ENCODE measurements at places on chromosomes 4 and X.

DNA sequence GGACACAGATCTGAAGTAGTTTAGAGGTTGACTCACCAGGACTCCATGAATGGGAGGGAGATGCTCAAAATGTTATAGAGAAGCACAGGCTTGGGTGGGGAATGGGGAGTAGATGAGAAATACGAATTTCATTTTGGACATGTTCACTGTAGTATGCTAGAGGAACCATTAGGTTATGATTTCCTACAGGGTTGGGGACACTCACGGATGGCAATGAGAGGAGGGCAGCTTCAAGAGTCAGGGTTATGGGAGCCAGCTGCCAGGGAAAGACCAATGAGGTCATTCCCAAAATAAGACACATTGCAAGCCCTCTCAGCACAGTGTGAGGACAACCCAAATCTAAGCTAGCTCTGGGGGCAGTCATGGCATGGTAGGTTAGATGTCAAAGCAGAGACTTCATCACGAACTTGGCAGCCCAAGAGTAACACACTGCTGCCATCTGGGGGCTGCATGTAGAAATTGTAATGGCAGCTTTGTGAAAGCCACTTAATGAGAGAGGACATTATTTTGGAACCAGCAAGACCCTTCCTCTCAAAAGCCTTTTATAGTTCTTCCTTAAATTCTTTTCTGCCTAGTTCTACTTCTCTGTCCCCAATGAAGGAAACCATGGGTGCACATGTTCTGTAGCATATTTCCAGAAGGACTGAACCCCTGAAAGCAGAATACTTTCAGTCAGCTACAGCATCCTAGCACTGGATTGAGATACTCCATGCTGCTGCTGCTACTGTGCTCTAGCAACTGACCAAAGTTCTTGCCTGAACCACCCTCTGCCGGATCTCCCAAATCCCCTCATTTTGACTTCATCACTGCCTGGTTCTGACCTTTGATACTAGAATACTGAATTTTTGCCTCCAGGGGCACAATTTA is 16.2 kb upstream of the ZCCHC12 start:
- DNase-seq: peak; percentile 44

DNA sequence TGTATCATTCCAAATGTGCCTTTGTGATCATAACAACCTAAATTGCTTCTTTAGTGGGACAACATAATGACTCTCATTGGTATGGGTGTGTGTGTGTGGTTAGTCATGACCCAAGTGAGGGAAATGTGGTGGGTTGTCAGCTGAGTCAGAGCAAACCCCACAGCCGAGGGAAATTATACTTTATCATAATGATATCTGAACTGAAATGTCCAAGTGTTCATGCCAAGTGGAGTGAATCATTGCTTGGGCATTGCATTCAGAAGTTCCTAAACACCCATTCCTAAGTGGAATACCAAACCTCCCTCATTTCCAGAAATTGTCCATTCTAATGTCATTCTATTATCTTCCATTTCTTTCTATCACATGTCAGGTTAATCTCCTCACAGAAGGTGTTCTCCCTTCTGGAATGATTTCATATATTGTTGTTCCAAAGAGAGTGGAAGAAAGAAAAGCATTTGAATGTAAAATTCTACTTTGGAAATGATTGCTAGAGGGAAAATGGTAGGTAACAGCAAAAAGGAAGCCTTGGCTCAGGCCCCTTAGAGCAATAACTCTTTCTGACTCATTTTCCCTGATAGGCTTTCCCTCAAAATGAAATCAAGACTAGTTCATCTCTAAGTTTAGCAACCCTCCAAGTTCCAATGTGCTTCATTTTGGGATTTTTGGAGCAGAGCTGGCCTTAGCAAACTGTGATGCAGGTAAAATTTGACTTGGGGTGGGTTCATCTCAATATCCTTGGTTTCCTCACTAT is 230.7 kb upstream of the KCNIP4 start:
- no peak for DNase-seq

DNA sequence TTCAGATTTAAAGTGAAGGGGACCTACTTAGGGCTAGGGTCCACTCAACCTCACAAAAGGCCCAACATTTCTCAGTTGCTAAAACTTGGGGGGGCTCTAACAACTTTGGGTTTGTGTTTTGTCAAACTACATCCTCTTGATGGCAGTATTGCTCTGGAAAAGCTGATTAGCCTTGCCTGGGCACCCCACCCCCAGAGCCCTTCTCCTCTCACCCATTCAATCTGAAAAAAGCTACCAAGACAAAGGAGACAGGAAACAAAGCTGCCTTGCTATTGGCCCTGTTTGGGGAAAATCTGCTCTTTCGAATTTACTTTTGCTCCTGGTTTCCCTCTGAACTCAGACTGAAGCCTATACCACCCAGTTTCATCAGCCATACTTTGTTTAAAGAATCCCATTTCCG is 195.2 kb upstream of the STK26 start:
- DNase-seq: peak; percentile 77

GRCh38 chrX:46683048-46683447 is 75.9 kb downstream of the SLC9A7 start:
- DNase-seq: no peak

GRCh38 chr4:181105487-181105886 is 1137.7 kb upstream of the TENM3 start:
- DNase-seq: no peak

- DNase-seq: no peak
Measured at GRCh38 chr4:35993606-35994005, 250.7 kb downstream of the ARAP2 start.

DNA sequence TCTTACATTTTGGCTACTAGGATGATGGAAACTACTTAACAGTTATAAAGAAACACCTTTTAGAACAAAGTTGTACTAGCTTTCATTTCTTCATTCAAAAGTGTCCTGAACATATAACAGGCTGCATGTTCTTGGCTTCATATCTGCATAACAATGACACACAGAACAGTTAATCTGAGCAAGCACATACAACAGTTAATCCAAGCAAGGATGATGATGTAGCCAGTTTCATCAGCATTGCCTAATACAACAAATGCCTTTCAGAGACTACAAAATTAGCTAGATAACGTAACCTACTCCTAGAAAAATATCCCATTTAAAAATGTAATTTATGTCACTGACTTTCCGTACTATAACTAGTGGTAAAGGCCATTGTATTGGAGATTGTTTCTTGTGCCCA is 182.1 kb downstream of the SCFD2 start:
- DNase-seq: no peak

DNA sequence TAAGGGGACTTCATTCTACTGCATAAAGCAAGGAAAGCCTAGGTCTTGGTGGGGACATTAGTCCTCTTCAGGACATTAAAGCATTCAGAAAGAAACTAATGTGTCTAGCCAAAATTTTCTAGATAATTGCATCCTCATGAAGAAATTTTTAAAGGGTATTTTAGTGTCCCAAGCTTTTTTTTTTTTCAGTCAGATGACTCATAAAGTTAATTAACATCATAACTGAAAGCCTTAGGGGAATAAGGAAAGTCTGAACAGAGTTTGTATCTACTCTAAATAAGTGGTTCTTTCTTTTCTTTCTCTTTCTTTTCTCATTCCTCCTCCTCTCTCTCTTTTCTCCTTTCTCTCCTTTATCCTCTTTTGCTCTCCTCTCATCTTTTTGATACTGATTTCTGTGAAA is 202.4 kb downstream of the ADAMTS3 start:
- no peak for DNase-seq

- peak; percentile 61 for DNase-seq
Measured at GRCh38 chrX:45850197-45850774, 649.6 kb upstream of the DIPK2B start.

DNA sequence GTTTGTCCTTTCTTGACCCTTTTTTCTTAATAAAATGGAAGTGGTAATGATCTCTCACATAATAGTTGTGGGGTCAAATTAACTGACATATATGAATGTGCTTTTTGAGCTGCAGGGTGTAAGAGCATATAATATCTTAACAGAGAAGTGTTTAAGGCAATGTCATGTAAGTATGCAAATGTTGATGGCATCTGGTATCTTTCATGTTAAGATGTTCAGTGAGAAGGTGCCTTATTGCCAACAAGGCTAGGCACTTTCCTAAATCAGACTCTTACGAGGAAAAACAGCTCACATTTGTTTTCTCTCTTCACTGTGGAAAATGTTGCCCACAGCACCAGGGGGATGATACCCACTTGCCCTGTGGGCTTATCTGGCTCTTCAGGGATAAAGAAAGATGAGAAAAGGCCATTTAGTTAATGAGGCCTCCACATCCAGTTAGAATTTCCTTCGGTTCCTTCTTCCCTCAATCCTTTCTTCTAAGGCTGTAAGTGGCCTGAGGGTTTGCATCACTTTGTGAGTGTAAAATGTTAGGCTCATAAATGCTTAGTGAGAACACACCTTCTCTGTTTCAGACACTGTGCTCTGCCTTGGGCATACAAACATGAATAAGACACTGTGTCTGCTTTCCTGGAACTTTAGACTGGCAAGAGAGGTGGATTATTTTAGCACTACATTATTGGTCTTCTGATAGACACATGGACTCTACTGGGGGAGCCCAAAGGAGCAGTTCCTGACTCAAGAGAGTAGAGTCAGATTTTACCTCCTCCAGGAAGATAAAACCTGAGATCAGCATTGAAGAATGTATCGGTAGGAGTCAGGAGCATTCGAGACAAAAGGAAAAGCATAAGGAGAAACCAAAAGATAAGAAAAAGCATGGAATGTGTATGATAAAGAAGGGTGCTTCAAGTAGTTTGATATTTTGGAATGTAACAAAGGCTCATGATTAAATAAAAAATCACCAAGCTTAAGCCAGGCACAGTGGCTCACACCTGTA is 135.5 kb downstream of the SOWAHB start:
- no peak for DNase-seq

DNA sequence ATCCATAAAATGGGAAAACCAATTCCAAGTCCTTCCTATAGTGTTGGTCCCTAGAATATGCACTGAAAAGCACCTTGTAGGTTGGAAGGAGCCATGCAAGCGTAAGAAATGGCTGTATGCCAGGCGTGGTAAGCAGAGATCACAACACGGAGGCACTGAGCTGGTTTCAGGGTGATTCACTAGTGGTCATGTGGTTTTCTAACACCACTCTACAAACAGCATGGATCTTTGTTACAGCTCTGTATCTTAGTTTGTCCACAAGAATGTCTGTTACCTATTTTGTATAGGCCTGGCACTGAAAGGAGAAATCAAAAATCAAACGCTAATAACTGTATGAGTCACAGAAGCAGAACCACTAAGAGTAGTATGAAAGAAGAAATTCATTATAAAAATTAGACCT is 71.9 kb downstream of the MAGEB17 start:
- no peak for DNase-seq

- DNase-seq: peak; percentile 57
Measured at GRCh38 chr4:105709081-105709450, 482 bp downstream of the GSTCD start.

GRCh38 chr4:174734181-174734580 is 94.9 kb downstream of the GLRA3 start:
- DNase-seq: no peak

DNA sequence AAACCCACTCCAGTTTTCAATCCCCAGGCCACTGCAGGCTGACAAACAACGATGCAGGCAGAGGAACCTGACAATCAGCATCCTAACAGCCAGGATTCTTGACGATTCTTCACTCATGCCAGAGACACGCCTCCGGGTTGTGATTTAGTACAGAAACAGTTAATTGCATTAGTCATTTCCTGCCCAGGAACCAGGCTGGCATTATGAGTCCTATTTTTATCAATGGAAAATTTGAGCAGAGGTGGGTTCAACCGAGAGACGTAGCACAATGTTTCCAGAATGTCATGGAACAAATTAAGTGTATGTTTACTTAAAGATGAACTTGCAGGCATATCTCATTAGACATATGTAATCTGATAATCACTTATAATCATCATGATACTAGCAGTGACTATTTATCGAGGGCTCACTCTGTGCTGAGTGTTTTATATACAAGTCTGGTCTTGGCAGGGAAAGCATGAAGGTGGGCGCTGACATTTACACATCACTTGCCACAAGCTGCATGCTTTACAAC is 159.7 kb downstream of the NSUN7 start:
- peak; percentile 38 for DNase-seq

DNA sequence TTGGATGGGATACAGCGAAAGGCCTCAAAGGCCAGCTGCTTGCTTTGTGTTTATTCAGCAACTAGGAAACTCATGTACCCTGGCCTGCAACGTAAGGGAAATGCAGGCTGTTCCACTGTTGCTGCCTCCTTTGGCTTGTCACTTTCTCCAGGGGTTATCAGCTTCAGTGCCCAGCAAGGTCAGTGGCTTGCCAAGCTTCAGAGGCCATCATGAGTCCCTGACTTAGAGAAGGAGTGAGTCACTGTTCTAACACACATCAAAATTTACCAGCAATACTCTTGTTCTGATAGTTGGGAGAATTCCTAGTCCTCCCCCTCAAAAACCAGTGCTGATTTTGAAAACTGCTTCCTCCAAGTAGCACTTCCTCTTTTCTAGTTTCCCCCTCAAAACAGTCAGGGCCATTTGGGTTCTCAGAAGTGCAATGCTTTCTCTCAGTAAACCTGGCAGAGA is 250.8 kb downstream of the ARHGAP24 start:
- no peak for DNase-seq

DNA sequence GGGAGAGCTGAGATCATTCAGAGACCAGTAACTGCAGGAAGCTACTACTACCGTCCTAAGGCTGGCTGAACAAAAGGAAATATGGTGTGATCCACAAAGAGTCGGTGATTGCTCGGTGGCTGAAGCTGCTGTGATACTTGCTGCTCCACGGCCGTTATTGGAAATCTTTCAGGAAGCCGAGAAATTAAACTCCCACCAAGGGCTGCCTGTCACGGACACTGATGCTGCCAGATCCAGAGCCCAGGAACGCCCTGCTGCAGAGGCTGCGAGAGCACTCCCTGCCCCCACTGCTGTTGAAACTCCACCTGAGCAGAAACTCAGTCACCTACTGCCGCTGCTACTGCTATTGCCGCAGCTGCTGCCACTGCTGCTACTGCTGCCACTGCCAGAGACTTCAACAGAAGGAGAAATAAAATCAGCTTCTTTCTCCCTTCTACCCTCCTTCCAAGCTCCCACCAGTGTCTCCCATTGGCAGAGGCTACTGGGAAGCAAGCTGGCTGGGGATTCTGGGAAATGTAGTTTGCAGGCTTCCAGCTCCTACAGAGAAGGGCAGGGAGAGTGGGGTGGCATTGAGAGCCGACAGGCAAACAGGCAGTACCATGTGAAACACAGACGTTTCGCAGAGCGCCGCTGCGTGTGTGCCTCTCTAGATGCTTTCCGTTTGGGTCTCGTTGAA is 126.0 kb upstream of the ENPP6 start:
- peak; percentile 84 for DNase-seq

- DNase-seq: no peak
Measured at GRCh38 chr4:145090380-145090779, 7.6 kb downstream of the ANAPC10 start.

GRCh38 chr4:2465032-2465431 is 3.9 kb upstream of the RNF4 start:
- DNase-seq: no peak

- DNase-seq: peak; percentile 56
Measured at GRCh38 chrX:154890990-154891639, 5.0 kb downstream of the F8A1 start.

GRCh38 chr4:36321176-36321575 is 39.8 kb downstream of the DTHD1 start:
- DNase-seq: no peak

- DNase-seq: no peak
Measured at GRCh38 chr4:3491681-3492405, 28.7 kb downstream of the DOK7 start.
